ENCODE measurements at places on chromosomes 7 and 10.

GRCh38 chr10:61398366-61399129 lies 54.6 kb downstream of the TMEM26 start:
- no peak for DNase-seq

- DNase-seq: no peak
Measured at GRCh38 chr7:50449501-50449880, 659 bp downstream of the FIGNL1 start.

DNA sequence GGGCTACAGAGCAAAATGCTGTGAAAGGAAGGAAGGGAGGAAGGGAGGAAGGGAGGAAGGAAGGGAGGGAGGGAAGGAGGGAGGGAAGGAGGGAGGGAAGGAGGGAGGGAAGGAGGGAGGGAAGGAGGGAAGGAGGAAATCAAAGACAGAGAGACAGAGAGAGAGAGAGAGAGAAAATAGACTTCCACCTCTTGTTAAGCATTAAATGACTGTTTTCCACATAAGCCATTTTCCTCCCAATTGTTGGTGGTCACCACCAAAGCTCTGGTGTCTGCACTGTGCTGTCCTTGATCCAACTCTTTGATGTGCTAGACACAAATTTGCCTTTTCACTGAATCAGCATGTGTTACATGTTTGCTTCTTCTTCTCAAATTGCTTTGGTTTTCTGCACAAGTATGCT lies 90.7 kb upstream of the INHBA start:
- DNase-seq: no peak

GRCh38 chr10:132097609-132098377 lies 32.0 kb downstream of the JAKMIP3 start:
- DNase-seq: no peak

DNA sequence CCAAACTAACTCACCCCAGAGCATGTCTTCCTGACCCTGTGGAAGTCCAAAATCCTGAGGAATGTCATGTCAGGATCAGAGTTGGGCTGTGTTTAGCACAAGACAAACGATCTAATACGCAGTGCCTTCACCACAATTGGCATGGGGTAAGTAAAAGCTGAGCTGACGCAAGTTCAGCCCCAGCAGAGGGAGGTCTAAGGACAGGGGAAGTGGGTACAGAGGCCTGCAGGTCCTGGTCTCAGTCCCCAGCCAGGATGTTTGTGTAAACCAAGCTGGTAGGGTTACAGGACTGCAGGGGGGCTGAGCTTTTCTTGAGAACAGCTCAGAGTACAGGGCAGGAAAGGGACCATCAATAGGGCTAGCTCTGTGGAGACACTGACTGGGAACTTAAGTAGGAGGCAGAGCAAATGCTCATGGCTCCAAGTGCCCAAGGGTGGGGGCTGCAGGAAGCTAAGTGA lies 5.3 kb upstream of the KCNIP2 start:
- no peak for DNase-seq

GRCh38 chr7:46549892-46550639 lies 629.0 kb upstream of the IGFBP3 start:
- DNase-seq: no peak

DNA sequence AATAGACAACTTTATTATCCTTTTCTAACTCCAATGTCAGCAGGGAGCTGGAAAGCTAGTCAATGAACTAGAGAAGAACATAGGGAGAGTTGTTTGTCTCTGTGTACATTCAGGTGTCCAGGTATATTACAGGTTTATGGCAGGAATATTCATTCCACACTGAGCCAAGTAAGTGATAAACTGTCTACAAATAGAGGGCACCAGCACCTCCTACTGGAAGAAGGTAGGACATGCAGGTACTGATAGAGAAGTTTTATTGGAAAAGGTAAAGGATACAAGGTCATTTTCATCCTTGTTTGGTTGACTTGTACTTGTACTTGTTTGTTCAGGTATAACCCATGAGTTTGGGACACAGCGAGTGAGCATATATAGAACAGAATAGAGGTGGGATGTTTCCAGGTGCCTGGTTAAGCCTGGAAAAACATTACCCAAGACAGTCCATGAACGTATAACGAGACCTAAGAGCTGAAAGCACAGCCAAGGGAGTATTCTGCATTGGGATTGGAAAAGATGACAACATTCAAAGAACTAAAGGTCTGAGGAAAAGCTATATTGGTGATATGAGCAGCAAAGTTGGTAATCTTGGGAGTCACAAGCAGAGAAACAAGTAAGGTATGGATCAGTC lies 61.4 kb upstream of the PPP1R3C start:
- no peak for DNase-seq

DNA sequence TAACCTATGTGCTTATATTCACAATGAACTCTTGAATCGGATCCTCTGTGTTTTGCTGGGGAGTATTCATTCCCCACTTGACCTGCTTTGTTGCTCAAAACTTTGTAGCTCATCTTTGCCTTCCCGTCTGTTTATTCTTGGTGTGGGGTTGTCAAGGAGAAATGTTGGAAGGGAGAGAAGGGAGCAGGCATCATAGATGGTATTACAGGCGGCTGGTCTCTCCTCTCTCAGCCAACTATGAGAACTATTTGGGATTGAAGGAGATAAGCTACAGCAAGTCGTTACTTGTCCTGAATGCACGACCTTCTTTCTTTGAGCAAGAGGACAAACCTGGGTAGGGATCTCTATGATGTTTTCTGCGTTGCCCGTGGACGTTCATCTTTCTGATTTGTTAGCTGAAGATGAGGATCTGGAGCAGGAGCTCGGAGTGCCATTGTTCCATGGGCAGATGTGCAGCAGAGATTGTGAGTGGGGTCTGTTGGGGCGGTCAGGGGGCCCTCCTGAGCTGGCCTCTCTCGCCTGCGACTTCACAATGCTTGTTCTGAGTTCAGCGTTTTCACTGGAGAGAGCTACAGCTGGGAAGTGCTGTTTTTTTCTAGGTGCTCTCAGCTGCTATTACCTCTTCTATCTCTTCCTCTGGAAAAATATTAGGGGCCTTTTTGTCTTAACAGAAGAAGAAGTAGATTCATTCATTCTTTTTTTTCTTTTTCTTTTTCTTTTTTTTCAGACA lies 126.9 kb upstream of the KLF6 start:
- no peak for DNase-seq

GRCh38 chr7:56097700-56098099 lies 4.9 kb upstream of the PHKG1 start:
- DNase-seq: no peak

DNA sequence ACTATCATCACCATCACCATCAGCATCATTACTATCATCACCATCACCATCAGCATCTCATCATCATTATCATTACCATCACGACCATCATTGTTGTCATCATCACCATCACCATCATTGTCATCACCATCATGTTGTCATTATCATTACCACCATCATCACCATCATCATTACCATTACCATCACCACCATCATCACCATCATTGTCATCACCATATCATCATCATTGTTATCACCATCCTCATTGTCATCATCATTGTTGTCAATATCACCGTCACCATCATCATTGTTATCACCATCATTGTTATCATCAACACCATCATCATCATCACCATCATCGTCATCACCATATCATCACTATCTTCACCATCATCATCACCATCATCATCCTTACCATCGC lies 124.3 kb downstream of the PTPRN2 start:
- no peak for DNase-seq

DNA sequence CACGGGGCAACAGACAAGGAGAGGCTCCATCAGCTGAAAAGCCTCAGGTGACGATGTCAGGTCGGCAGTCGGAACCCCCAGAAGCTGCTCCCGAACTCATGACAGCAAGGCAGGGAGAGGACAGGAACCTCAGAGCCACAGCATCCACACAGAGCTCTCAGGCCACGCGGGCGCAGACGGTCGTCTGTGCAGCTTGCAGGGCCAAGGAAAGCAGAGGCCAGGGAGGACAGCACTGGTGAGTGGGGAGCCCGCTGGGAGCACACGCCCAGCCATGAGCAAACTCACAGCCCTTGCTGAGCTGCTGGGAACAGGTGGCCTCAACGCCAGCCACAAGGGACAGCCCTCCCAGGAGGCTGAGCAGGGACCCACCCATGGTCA lies 138.9 kb downstream of the MAD1L1 start:
- no peak for DNase-seq
